ENCODE measurements at places on chromosomes 12 and 14.

GRCh38 chr14:89479802-89480201 lies 62.8 kb upstream of the FOXN3 start:
- DNase-seq: no peak
- H3K4me3 ChIP-seq: no peak overlapping the region
- peaks cover 4% of the 10 kb centered on the region for H3K36me3 ChIP-seq
- no peak overlapping the region for H3K27ac ChIP-seq

DNA sequence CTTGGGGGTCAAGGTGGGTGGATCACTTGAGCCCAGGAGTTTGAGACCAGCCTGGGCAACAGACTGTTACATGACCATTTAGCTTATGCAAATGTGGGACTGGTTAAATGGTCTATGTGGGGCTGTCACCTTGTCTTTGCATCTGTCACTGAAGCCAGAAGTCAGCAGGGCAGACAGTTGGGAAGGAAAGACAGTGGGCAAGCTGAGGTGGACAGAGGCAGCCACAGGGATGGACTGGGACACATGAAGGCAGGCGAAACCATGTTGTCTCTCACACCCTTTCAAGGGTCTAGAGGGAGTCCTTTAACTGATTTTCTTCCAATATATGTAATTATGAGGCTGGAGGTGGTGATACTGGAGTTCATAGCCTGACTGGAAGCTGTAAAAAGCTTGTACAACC lies 426.4 kb downstream of the TMEM121 start:
- no peak overlapping the region for H3K4me3 ChIP-seq
- no peak for DNase-seq
- no peaks in the 10 kb centered on the region for H3K27me3 ChIP-seq
- H3K27ac ChIP-seq: no peak overlapping the region
- H3K36me3 ChIP-seq: peaks cover 14% of the 10 kb centered on the region

- peaks cover 59% of the 10 kb centered on the region for H3K36me3 ChIP-seq
- no peaks in the 10 kb centered on the region for H3K27me3 ChIP-seq
- H3K4me3 ChIP-seq: no peak overlapping the region
- DNase-seq: no peak
- no peak overlapping the region for H3K27ac ChIP-seq
These were observed 4.6 kb downstream of the SALL2 start for GRCh38 chr14:21521501-21521900.

DNA sequence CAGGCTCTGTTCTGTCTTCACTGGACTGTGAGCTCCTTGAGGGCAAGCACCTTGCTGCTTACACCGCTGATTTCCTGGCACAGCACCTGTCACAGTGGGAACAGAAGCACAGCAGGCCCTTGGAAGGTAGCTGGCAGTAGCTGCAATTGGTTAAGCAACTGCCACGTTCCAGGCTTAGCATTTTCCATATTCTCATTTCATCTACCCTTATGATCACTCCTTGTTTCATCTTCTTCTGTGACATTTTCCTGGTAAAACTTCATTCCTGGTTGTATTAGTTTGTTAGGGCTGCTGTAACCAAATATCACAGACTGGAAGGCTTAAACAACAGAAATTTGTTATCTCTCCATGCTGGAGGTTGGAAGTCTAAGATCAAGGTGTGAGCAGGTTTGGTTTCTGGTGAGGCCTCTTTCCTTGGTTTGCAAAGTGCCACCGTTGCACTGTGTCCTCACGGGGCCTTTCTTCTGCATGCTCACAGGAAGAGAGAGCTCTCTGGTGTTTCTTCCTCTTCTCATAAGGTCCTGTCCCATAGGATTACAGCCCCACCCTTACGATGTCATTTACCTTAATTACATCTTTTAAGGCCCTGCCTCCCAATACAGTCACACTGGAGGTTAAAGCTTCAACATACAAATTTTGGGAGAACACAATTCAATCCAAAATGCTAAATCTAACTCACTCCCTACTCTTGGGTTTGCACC lies 121.7 kb upstream of the CPSF6 start:
- no peaks in the 10 kb centered on the region for H3K36me3 ChIP-seq
- no peak overlapping the region for H3K27ac ChIP-seq
- no peaks in the 10 kb centered on the region for H3K27me3 ChIP-seq
- no peak overlapping the region for H3K4me3 ChIP-seq
- H3K4me1 ChIP-seq: no peaks in the 10 kb centered on the region
- DNase-seq: no peak

- H3K36me3 ChIP-seq: no peaks in the 10 kb centered on the region
- DNase-seq: peak; percentile 8
- no peaks in the 10 kb centered on the region for H3K27me3 ChIP-seq
- no peak overlapping the region for H3K4me3 ChIP-seq
- H3K4me1 ChIP-seq: no peaks in the 10 kb centered on the region
- no peak overlapping the region for H3K27ac ChIP-seq
These were observed 328.3 kb upstream of the RTL1 start for GRCh38 chr14:101231828-101232227.

GRCh38 chr14:24075485-24076301 lies 4.3 kb downstream of the CPNE6 start:
- H3K27me3 ChIP-seq: no peaks in the 10 kb centered on the region
- no peaks in the 10 kb centered on the region for H3K36me3 ChIP-seq
- H3K4me3 ChIP-seq: no peak overlapping the region
- no peak for DNase-seq
- H3K4me1 ChIP-seq: peaks cover 5% of the 10 kb centered on the region

GRCh38 chr14:72643317-72643801 lies 250.5 kb downstream of the DPF3 start:
- no peaks in the 10 kb centered on the region for H3K36me3 ChIP-seq
- H3K4me1 ChIP-seq: no peaks in the 10 kb centered on the region
- H3K4me3 ChIP-seq: no peak overlapping the region
- no peaks in the 10 kb centered on the region for H3K27me3 ChIP-seq
- no peak for DNase-seq
- no peak overlapping the region for H3K27ac ChIP-seq

DNA sequence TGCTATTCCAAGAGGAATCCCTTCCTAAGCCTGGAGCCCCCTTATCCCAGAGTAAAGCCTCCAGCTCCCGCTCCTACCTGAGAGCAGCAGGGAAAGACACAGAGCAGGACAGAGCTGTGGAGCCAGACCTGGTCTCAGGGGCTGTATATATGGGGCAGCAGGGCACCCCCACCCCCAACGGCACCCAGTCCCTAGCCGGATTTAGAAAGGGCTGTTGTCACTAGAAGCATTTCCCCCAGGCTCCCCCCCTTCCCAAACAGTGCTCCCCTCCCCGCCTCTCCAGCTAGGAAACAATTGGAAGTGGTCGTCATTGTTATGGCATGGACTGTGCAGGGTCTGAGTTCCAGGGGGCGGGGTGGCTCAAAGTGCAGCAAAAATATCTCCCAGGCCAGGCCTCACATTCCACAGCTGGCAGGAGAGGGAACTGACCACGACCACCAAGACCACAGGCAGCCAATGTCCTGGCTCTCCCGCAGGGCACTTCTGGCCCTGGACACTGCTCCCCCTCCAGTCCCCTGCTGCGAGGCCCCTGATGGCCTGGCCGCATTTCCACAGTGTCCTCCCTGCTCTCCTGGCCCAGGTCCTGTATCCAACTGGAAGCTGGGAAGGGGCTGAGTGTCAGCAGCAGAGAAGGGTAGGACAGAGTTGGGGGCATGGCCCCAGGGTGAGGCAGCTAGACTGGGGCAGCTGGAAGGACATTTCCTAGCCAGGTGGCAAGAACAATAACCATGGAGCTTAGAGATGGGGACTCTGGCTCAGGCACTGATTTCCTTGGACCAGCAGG lies at the start of gene MYH7:
TSS of gene MYH7 (minus strand) at position 118 of the 784 bp plus-strand sequence. CDS start 1,928 bp downstream, outside the sequence.
- H3K27ac ChIP-seq: no peak within 1 kb of the TSS
- no peak within 1 kb of the TSS for H3K4me3 ChIP-seq
- H3K36me3 ChIP-seq: no peaks in the 10 kb centered on the region
- H3K27me3 ChIP-seq: no peaks in the 10 kb centered on the region
- H3K4me1 ChIP-seq: no peaks in the 10 kb centered on the region
- DNase-seq: peak; percentile 21

GRCh38 chr14:51513281-51513680 lies 138.4 kb upstream of the FRMD6 start:
- no peak overlapping the region for H3K27ac ChIP-seq
- no peaks in the 10 kb centered on the region for H3K36me3 ChIP-seq
- no peak for DNase-seq
- no peak overlapping the region for H3K4me3 ChIP-seq

DNA sequence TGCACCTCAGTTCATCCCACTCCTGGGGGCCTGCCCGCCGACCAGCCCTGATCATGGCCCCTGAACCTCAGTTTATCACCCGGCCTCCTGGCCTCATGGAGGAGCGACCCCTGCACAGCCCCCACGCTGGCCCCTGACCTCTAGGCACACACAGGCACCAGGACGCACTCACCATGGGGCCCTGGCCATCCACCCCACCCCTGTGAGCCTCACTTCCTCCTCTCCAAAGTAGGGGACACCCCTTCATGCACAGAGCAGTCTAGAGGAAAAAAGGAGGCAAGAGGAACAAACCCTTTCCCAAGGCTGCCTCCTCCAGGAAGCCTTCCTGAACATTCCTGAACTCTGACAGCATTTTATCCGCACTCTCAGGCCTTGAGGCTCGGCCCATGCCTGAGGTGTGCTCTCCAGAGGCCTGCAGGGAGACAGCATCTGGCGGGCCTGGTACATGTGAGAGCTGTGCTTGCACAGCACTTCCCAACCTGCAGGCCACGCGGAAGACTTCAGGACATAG lies 39.4 kb downstream of the CCNK start:
- DNase-seq: no peak
- peaks cover 11% of the 10 kb centered on the region for H3K4me1 ChIP-seq
- H3K36me3 ChIP-seq: no peaks in the 10 kb centered on the region
- H3K4me3 ChIP-seq: no peak overlapping the region
- H3K27me3 ChIP-seq: no peaks in the 10 kb centered on the region

DNA sequence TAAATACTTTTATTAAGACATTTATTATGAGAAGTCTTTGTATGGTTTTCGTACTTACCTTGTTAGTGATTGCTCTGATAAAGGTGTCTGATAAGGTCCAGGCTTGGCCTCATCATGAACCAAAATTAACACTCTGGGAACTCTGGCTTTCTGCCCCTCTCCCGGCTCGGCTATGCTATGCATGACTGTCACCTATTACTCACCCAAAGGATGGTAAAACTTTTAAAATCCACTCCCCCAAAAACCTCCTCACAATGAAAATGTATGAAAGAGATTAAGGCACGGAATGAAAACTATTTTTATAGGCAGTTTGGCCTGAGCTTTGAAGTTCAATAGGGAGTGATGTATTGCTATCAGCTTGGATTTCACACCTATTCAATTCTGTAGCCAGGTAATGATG lies 217.3 kb upstream of the TBX3 start:
- no peaks in the 10 kb centered on the region for H3K36me3 ChIP-seq
- no peak overlapping the region for H3K4me3 ChIP-seq
- DNase-seq: no peak
- no peaks in the 10 kb centered on the region for H3K4me1 ChIP-seq
- peaks cover 2% of the 10 kb centered on the region for H3K27me3 ChIP-seq

- no peaks in the 10 kb centered on the region for H3K27me3 ChIP-seq
- H3K4me3 ChIP-seq: no peak overlapping the region
- DNase-seq: no peak
- H3K4me1 ChIP-seq: peaks cover 3% of the 10 kb centered on the region
- H3K27ac ChIP-seq: no peak overlapping the region
- H3K36me3 ChIP-seq: no peaks in the 10 kb centered on the region
These were observed 34.2 kb upstream of the PPP1R13B start for GRCh38 chr14:103881268-103882201.

DNA sequence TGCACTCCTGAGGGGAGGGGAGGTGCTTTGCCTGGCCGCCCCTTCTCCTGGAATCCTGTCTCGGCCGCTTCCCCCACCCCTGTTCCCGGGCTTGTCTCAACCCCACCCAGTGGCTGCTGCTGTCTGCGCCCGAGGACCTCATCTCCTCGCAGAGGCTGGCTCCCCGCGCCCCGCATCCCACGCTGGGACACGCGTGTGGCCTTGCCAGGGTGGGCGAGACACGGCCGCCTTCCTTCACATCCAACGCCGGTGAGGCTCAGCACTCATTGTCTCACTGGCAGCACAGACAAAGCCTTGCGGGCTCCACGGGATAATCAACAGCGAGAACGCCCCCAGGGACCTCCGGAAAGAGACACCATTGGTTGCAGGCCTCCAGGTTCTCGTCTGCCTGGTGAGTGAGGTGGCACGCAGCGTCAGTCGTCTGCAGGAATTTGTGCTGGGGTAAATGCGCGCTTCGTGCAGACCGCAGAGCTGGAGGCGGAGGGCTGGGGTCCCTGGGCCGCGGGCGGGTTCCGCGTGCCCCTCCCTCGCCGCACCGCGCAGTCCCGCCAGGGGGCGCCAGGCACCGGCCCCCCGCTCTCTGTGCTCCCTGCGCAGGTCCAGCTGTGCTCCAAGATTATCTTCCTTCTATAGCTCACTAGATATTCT lies 26.8 kb downstream of the CCDC177 start:
- peak overlapping the region; percentile 79 for H3K4me3 ChIP-seq
- no peak overlapping the region for H3K27ac ChIP-seq
- no peaks in the 10 kb centered on the region for H3K27me3 ChIP-seq
- DNase-seq: peak; percentile 90

- H3K4me3 ChIP-seq: no peak overlapping the region
- no peak for DNase-seq
- no peaks in the 10 kb centered on the region for H3K36me3 ChIP-seq
- H3K27me3 ChIP-seq: no peaks in the 10 kb centered on the region
- no peaks in the 10 kb centered on the region for H3K4me1 ChIP-seq
- no peak overlapping the region for H3K27ac ChIP-seq
These were observed 63.5 kb downstream of the CCDC92 start for GRCh38 chr12:123908884-123909725.

- no peak overlapping the region for H3K4me3 ChIP-seq
- DNase-seq: no peak
- H3K4me1 ChIP-seq: no peaks in the 10 kb centered on the region
These were observed 8.0 kb upstream of the DYNC1H1 start for GRCh38 chr14:101956179-101956885.

DNA sequence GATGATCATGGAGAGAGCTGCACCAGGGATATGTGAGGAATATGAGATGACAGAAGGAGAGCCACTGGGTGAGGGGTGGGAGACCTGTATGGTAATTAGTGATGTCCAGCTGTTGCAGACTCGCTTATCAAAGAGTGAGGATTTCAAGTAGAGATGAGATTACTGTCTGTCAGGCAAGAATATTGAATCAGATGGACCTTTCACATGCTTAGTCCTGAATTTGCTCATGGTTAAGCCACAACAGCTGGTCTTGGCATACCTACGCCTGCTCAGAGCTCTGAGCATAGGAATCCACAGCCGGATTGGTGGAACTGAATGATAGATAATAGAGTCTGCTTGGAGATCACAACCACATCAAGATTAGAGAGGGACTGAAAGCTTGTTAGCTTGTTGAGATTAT lies 115.2 kb upstream of the ARHGAP5 start:
- DNase-seq: no peak
- H3K27me3 ChIP-seq: no peaks in the 10 kb centered on the region
- H3K36me3 ChIP-seq: peaks cover 6% of the 10 kb centered on the region

DNA sequence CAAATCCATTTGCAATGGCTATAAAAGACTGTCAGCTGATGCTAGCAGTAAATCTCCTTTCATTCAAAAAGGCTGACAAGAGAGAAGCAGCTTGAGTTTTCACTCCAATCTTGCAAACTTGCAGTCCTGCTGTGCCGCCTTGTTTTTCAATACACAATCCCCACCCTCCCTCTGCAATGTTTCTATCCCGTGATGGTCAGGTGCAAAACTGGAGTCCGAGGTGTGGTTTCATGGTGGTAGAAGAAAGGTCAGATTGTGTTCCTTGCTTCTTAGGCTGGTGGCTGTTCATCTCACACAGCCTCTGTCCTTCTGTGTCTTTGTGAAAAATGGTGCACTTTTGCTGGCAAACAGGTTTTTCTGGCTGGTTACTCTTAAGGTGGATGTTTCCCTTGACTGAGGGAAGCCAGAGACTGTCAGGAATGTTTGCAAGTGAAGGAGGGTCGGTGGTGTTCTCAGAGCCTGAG lies 27.7 kb upstream of the TBX3 start:
- peaks cover 7% of the 10 kb centered on the region for H3K4me1 ChIP-seq
- H3K4me3 ChIP-seq: no peak overlapping the region
- H3K27ac ChIP-seq: no peak overlapping the region
- H3K27me3 ChIP-seq: peaks cover 2% of the 10 kb centered on the region
